Activated gamma-delta T cell (primary cell): ENCODE measurements at places on chromosomes 1 and 21.
A peak's percentile ranks its signal among the peaks of the same experiment; 100 is the strongest.

GRCh38 chr1:64844609-64845008, 99.7 kb downstream of the RAVER2 start:
- no peak for DNase-seq

DNA sequence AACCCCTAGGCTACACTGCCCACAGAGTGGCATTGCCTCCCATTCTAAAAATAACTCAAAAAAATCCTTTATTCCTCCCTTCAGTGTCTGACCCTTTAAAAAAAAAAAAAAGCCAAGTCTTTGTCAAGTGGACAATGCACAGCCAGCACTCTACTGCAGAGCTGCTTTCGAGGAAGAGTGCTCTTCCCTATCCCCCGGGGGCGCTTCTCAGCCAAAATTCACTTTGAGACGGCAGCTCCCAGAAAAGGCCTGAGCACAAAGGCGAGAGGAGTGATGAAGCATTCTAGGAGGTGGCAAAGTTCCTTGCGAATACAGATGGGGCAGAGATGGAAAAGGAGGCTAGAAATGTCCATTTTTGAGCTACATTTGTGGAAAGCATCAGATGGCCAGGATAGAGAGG, 23.3 kb downstream of the EPHA10 start:
- DNase-seq = no peak

GRCh38 chr1:165842671-165843129, 15.3 kb downstream of the UCK2 start:
- no peak for DNase-seq

DNA sequence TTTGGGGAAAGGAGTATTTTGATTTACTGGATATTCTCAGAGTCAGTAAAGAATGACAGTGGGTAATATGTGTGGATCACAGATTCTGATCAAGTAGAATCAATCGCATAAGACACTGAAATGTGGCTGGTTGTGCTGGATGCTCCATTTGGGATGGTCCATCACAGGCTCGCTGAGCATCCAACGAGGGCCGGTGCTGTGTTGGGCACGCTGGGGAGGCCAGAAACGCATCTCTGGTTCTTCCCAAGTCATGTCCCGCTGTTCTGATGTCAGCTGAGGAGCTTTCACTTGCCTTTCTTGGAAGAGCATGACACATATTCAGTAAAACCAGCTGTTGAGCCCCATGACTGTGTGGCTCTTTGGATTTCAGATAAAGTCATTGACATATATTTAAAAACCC, 72.0 kb downstream of the UMODL1 start:
- DNase-seq = no peak

DNA sequence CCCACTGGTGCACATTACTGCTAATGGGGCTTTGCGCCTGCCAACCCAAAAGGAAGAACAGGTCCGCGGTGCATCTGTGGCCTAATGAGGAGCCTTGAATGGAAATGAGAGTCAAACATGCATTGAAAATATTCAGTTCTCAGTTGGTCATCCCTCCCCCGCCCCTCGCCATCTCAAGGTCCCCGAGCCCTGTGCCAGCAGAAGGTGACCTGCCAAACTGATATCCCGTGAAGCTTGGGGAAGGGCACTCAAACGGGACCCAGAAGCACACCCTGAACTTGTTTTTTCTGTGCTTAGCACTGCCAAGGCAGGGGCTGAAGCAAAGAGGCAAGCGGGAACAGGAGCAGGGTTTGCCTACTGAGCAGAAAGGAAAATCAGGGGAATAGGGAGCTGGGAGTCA, 67.9 kb upstream of the ZNF648 start:
- no peak for DNase-seq

- no peak for DNase-seq
Measured at GRCh38 chr1:233281711-233282581, 13.6 kb downstream of the PCNX2 start.

GRCh38 chr1:234597894-234598293, 12.1 kb downstream of the IRF2BP2 start:
- DNase-seq = no peak

- no peak for DNase-seq
Measured at GRCh38 chr21:25398630-25399029, 208.7 kb downstream of the MRPL39 start.

- no peak for DNase-seq
Measured at GRCh38 chr1:218785928-218786327, 387.8 kb upstream of the LYPLAL1 start.

DNA sequence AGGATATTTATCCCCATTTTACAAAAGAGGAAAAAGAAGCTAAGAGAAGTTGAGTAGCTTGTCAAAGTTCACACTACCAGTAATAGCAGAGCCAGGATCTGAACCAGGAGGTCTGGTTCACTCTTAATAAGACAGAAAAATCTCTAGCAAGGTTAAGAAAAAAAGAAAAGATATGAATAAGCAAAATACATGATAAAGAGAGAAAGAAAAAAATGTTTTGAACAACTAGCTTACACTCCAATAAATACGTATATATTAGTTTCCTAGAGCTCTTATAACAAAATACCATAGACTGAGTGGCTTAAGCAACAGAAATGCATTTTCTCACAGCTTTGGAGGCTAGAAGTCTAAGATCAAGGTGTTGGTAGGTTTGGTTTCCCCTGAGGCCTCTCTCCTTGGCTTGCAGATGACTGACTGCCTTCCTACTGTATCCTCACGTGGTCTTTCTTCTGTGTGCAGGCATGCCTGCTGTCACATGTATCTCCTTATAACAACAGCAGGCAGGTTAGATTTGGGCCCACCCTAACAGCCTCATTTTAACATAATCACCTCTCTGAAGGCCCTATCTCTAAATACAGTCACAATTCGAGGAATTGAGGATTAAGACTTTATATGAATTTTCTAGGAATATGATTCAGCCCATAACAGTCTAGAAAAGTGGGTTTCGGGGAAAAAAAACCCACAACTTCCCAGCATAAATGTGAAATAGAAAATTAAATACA, 60.4 kb downstream of the LEPR start:
- DNase-seq = no peak

DNA sequence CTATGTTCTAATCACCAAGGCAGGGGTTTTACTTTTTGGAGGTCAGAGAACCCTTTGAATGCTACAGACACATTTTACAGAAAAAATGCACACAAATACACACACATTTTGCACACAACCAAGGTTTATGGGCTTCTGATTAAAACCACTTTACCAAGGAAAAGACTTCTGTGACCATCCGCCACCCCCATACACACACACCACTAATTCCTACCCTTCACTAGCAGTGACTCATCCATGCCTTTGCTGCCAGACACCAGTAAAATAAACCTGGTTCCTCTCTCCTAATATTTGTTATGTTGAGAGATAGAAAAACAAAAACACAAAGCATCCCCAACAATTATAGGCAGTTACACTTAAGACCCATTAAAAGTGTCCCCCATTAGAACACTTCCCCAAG, 12.9 kb downstream of the PIGM start:
- no peak for DNase-seq

GRCh38 chr1:26799479-26800142, 11.9 kb downstream of the PIGV start:
- DNase-seq = no peak

GRCh38 chr1:189656628-189657530, 820.8 kb downstream of the BRINP3 start:
- no peak for DNase-seq

GRCh38 chr1:224785622-224786021, 143.9 kb upstream of the DNAH14 start:
- no peak for DNase-seq

GRCh38 chr1:40980453-40981121, 1.1 kb downstream of the CTPS1 start:
- peak; percentile 56 for DNase-seq
